Camera-type eye (tissue), 1 donor: ENCODE measurements at places on chromosomes 11 and 22. TPM values are rescaled to one million over a fixed set of nuclear protein-coding genes. Genes with fewer than 3 reads are reported as not detected.

RTN4RL2 gene
- 0.93 TPM for total RNA-seq

OR5M3 gene
- not detected for total RNA-seq

PITPNB gene
- total RNA-seq, result 59.8 TPM

C11orf86 gene
- total RNA-seq, result not detected

TMEM132A gene
- 88.3 TPM for total RNA-seq

KRTAP5-8 gene
- not detected for total RNA-seq

SCYL1 gene
- 57.6 TPM for total RNA-seq

DAGLA gene
- 4.5 TPM for total RNA-seq

PPP1CA gene
- total RNA-seq, result 85.5 TPM

PKDREJ gene
- total RNA-seq, result 0.05 TPM

RPL3 gene
- 1,828 TPM for total RNA-seq

FOXRED1 gene
- total RNA-seq, result 33.1 TPM

SCN3B gene
- total RNA-seq, result 38.5 TPM

GRAP2 gene
- total RNA-seq, result 2.5 TPM

NXPE4 gene
- total RNA-seq, result not detected

XPNPEP3 gene
- 13.7 TPM for total RNA-seq

BDNF gene
- 5.2 TPM for total RNA-seq

CADM1 gene
- total RNA-seq, result 455 TPM

MUC2 gene
- not detected for total RNA-seq

OR4D10 gene
- total RNA-seq, result not detected

HBB gene
- 165 TPM for total RNA-seq

CD6 gene
- total RNA-seq, result 0.49 TPM

KCTD14 gene
- total RNA-seq, result 2.7 TPM

ZNF280A gene
- not detected for total RNA-seq

QSER1 gene
- 82.6 TPM for total RNA-seq

KDELR3 gene
- total RNA-seq, result 23.1 TPM

NADSYN1 gene
- total RNA-seq, result 43.7 TPM

OR56A1 gene
- total RNA-seq, result 0.11 TPM

RIMBP3C gene
- 1.2 TPM for total RNA-seq

MS4A3 gene
- 2.3 TPM for total RNA-seq

KRTAP5-7 gene
- total RNA-seq, result not detected

TBX1 gene
- 2.2 TPM for total RNA-seq

LRRC51 gene
- 11.3 TPM for total RNA-seq

TNKS1BP1 gene
- total RNA-seq, result 49.8 TPM

NPAS4 gene
- total RNA-seq, result 0.82 TPM

ESAM gene
- total RNA-seq, result 25.6 TPM

HTR3A gene
- 0.16 TPM for total RNA-seq

TRIM66 gene
- 13.0 TPM for total RNA-seq

FGF3 gene
- total RNA-seq, result not detected

POU2AF1 gene
- total RNA-seq, result not detected

C11orf52 gene
- 1.3 TPM for total RNA-seq

SPINDOC gene
- total RNA-seq, result 10.9 TPM

APOL5 gene
- 0.44 TPM for total RNA-seq
